ENCODE measurements at places on chromosomes 2 and 18.

- no peak for DNase-seq
These were observed 235.2 kb downstream of the MTX2 start for GRCh38 chr2:176504440-176504839.

- DNase-seq, result no peak
These were observed 32.2 kb upstream of the RBM44 start for GRCh38 chr2:237766340-237766739.

DNA sequence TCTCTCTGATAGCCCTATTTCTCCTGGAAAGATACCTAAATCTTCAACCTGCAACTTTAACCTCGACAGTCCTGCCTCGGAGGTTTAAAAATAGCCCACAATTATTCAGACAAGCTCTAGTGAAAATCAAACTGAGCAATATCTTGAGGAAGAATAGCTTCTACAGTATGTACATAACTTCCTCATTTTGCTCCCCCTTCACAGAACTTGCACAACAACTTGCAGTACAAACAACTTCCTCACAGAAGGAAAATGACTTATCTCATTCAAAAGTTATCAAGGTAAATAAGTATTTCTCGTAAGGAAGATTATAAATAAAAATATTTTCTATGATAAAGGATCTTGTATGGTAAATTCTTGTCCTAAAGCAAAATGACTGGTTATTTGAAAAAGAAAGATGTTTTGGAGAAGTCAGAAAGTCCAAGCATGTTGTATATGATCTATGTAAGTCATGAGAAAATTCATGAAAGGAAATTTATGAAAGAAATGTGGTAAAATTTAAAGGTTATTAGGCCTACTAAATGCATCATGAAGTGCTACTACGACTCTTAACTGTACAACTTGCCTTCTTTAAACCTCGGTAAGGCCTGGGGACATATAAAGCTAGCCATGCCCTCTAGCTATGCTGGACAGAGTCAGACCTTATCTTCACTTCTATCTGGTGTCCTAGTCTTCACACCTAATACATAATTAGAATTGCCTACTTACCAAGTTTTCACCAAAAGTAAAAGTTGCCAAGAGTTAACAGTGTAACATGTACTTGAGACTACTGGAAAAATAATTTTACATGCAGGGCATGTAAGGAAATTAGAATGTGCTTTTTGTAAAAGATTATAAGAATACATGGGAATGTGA, 394.5 kb downstream of the DLGAP1 start:
- no peak for DNase-seq

DNA sequence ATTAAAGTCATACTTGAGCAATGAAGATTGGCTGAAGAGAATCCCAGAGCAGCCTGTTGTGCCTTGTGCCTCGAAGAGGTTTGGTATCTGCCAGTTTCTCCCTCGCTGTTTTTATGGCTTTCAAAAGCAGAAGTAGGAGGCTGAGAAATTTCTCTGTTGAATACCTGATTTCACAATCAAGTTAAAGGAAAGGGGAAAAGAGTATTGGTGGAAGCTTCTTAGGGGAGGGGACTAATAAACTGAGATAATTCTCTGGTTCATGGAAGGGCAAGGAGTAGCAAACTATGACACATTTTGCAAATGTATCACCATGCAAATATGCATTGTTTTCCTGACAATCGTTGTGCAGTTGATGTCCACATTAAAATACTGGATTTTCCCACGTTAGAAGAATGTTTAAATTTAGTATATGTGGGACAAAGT, at the start of gene IL1B:
Gene IL1B, minus strand, starts transcription at position 85 of the 423 bp plus-strand sequence. CDS start 550 bp downstream, outside the sequence.
- no peak for DNase-seq

GRCh38 chr2:142989273-142990204, 112.1 kb downstream of the KYNU start:
- DNase-seq, result no peak

DNA sequence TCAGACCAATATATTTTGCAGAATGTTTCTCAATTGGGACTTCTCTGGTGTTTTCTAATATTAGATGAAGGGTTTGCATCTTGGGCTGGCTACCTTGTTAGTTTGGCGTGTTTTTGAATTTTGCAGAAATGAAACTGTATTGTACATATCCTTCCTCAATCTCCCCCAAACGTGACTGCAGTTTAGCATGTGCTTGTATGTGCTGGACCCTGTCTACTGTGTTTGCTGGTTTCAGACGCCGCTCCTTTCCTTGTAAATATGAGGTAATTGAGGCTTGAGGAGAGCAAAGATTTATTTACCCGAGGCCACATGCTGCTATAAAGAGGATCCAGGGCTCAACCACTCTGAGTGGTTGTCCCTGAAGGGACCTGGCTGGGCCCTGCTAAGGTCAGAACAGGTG, 57.2 kb downstream of the NGEF start:
- DNase-seq, result no peak

DNA sequence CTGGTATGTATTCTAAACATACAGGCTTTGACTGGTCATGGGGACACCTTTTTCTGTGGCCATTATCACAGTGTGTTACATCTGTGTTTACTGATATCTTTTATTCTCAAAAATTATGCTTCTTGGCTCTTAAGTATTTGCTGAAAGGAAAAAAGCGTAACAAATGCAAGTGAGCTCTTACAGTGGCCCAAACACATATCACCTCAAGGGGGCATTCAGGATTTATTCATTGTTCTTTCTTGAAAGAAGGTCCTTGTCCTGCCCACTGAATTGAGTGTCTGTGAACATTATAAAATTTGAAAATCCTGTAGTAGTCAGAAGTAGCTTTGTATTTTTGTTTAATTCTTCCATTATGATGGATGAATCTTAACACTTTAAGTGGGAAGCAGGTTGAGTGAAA, 454.5 kb downstream of the XIRP2 start:
- DNase-seq, result no peak

GRCh38 chr2:18856765-18857164, 267.4 kb upstream of the NT5C1B start:
- no peak for DNase-seq

GRCh38 chr2:136328207-136328795, 210.4 kb upstream of the CXCR4 start:
- DNase-seq, result no peak

DNA sequence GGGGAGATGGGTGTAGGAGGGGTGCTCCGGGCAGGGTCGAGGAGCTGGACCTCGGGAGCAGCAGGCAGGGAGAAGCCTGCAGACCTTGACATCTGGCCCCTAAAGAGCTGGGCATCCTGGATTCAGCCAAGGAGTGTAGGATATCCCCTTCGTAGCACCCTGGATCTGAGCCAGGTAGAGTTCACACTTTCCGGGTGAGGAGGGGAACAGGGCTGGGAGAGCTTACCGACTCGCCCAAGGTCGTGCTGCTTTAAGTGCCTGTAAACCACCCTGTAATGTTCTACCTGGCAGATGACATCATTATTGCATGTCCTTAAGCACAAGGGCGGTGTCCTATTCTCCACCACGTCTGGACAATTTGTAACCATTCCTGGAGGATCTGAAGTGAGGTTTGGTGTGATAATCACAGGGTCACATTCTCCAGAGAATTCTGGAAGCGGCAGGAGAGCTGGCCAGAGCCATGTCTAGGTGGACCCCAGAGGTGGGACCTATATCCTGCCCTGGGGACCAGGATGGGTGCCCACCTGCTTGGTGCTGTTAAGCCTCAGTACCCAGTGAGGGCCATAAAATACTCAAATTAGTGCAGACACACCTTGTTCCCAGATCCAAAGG, 14.6 kb downstream of the ITM2C start:
- DNase-seq, result no peak

- DNase-seq, result no peak
These were observed 629.1 kb upstream of the SLC39A10 start for GRCh38 chr2:195027947-195028346.

DNA sequence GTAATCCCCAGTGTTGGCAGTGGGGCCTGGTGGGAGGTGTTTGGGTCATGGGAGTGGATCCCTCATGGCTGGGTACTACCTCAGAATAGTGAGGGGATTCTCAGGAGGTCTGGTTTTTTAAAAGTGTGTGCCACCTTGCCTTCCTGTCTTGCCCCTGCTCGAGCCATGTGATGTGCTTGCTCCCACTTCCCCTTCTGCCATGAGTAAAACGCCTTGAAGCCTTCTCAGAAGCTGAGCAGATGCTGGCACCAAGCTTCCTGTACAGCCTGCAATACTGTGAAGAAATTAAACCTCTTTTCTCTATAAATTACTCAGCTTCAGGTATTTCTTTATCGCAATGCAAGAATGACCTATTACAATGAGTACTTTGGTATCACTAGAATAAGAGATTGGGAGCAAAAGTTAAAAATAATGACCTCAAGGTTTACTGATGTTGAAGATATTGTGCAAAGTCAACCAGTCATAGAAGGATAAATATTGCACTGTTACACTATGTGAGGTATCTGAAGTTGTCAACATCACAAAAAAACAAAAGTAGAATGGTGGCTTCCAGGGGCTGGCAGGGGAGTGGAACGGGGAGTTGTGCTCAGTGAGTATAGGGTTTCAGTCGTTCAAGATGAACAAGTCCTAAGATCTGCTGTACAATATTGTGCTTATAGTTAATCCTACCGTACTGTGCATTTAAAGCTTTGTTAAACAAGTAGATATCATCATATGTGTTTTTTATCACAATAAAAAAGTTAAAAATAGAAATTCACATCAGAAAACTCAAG, 938.3 kb upstream of the CNTNAP5 start:
- DNase-seq, result no peak

- DNase-seq, result no peak
These were observed 75.3 kb upstream of the FOSL2 start for GRCh38 chr2:28317390-28317789.

DNA sequence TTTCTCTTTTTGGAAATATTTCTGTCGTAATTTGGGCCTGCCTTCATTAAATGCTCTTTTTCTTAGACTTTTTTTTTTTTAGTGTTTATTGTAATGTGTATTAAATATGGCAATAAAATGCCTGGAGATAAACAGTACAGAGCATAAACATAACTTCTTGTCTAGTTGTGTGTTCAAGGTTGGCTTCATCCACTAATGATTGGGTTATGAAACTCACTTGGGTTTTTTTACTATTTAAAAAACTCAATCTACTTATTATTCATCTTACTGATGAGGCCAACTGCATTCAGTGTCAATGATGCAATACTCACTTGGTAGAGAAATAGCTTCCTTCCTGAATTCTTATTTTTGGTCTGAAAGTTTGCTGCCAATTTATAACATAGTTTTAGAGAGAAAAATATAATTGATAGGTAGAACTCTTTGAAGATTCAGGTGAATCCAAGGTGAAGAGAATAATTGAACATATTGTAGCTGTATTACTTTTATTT, 144.2 kb upstream of the NABP1 start:
- no peak for DNase-seq

DNA sequence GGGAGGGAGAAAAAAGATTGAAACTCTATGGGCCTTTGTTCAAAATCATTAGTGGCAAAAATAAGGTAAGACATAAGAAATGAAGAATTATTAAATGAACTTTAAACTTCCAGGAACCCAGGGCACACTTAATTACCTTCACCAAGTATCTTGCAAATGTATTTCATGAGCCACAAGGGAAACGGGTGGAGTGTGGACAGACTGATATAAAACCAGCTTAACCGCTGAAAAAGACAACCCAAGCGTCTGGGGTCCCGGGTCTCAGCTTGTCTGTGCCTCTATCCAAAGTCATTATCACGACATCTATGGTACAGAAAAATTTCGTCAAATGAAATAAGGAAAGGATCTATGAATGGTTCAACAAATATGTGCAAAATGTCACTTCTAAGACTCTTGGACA, 13.9 kb upstream of the MBOAT2 start:
- DNase-seq, result no peak

DNA sequence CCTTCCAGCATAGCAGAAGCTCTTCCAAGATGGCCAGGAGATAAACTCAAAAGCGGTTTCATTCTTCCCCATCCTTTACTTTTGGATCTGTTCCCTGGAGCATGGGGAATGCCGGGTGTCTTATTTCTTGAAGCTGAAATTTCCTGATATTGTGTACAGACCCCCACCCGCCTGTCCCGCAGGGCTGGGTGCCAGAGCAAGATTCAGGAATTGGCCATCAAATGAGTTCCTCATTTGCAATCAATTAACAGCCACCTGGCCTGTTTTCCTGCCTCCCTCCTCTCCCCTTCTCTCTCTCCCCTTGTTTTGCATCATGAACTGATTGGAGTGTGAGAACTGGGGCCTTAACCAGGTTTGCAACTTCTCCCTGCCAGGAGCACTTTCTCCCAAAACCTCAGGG, 202.1 kb downstream of the SH3RF3 start:
- no peak for DNase-seq

DNA sequence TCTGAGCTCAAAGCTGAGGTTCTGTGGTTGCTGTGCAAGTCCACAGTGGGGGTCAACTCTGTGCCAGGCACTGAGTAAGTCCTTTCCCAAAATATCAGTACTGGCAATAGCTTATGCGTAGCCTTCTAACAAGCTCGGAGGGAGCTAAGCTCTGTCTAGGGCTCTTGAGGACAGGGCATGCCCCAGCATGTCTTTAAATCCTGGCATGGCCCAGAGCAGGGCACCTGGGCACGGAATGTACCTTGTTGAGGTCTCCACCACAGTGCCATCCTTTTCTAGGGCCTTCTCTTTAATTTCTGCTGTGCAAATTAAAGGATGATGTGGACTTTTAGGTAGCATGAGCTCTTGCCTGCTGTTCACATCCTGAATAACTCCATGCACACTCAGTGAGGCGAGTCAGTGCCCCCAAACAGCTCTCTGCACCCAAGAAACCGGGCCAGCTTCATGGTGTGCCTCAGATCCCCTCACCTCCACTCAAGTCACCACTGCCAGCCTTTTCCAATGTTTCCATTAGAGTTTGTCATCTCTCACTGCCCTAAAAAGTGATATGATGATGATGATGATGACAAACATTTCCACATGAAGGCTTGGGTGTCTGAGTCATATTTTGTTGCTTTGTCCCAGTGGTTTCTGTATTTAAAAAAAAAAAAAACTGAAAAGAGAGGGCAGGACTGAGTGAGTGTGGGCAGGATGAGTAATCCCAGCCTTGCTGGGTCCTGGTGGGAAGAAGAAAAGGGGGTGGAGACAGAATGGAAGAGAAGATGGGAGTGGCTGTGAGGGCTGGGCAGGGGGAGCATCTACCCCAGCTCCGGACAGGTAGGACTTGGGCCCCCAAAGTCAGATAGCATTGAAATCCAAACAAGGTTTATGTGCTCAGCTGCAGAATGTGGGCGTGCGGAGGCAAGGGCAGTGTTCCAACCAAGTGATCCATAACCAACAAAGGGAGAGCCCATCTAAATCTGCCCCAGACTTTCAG, 78.9 kb downstream of the ZBTB7C start:
- no peak for DNase-seq

GRCh38 chr2:142582317-142582716, 295.1 kb upstream of the KYNU start:
- DNase-seq, result no peak

- no peak for DNase-seq
These were observed 1.1 kb downstream of the ENOSF1 start for GRCh38 chr18:711310-711656.

DNA sequence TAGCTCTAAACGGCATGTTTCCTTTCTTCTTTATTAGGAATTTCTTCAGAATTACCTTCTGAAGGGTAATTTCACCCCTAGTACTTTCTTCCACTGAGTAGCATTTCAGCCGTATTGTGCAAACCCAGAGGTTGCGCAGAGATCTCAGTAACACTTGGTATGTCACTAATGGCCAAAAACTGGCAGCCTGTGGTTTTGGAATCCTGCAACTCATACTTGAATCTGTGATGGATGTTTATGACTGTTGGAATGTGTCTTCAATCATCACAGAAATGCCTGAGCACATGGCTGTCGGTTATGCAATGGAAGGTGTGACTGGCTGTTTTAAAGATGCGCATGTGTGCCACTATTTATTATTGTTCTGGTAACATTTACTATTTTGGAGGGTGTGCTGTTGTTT, 100.0 kb downstream of the COLEC12 start:
- no peak for DNase-seq

GRCh38 chr2:149587950-149588487, 444 bp upstream of the MMADHC start:
- DNase-seq, result no peak

- DNase-seq, result no peak
These were observed 20.9 kb downstream of the MAP4K3 start for GRCh38 chr2:39416140-39416539.

Measured in activated CD8-positive, alpha-beta memory T cell treated with anti-CD3 and anti-CD28 coated beads for 1 hour (primary cell).